CD4-positive, alpha-beta T cell treated with Interleukin-15 for 4 hours (primary cell): ENCODE measurements at places on chromosomes 1 and 21.

GRCh38 chr1:54973205-54973921 lies 7.1 kb upstream of the TMEM61 start:
- DNase-seq = no peak

- no peak for DNase-seq
Observed at GRCh38 chr21:35611708-35612132, 448.6 kb downstream of the SETD4 start.

DNA sequence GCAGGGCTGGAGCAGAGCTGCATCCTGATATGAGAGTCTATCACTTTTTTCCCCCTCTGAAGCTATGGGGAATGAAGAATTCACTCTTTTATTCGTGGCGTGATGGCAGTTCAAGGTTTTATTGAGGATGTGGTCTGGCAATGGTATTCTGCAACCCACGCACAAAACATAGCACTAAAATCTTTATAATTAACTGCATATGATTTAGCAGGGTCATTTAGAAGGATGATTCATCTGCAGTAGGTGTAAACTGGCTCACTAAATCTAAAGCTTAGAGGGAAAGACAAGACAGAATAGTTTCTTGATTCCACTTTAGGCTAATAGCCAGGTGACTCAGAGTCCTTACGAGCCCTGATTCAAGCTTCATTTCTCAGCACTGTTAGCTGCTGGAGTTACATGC lies 25.0 kb upstream of the CHRM3 start:
- DNase-seq = no peak

- no peak for DNase-seq
Observed at GRCh38 chr1:228830185-228830953, 95.1 kb downstream of the RHOU start.

- DNase-seq = no peak
Observed at GRCh38 chr1:197307551-197307950, 39.5 kb downstream of the CRB1 start.

DNA sequence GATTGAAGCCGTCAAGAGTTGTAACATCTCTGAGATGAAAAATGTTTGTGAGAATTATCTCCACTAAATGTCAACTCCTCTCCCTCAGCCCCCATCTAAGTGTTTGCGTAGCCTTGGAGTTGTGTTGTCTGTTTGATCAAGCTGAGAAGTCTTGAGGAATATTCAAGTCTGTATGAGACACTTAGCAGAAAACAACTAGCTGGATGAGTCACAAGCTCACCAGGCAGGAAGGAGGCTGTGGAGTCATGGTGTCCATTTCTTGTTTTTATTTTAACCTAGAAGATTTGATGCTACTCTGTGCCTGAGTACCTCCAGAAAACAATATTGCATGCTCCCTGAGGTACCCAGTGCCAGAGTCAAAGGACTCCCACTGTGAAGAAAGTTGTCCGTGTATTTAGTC lies 211.6 kb upstream of the PLXNA2 start:
- no peak for DNase-seq

- DNase-seq = peak; percentile 61
Observed at GRCh38 chr1:89633248-89633799, 404 bp downstream of the LRRC8C start.

DNA sequence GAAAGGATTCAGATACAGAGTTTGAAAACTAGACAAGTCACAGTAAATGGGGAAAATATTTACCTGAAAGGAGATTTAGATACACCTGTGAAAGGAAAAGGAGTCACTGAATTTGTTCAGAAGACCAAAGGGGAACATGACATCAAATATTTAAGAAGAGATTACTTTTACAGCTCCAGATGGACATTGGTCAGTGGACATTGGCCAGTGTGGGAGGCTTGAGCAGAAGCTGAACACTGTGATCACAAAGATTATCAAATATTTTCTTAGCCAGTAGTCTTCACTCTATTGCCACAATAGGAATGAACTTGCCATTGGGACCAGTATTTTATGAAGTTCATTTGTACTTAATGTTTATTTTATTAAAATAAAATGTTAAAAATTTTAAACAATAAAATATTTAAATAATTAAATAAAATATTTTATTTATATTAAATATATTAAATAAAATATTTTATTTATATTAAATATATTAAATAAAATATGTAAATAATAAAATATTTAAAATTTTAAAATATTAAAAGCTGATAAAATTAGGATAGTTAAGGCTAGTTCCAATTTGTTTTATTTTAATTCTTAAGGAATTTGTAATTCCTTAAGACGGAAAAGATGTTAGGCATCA lies 94.3 kb downstream of the CCDC30 start:
- DNase-seq = no peak

DNA sequence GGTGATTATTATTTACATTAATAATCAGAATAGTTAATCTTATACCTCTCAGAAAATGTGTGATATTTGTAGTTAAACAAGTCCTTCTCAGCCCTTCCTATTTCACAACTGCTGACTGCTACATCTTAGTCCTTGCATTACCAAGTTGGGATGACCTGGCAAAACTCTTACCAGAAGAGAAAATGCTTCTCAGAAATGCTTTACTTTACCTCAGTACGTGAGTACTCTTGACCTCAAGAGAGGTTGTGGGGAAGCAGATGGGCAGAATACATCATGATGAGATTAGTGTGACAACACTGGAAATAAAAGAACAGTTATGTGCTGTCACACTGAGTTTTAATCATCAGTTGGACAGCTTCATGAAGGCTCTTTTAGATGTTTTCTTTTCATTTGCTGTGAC lies 16.2 kb downstream of the CFAP126 start:
- no peak for DNase-seq

DNA sequence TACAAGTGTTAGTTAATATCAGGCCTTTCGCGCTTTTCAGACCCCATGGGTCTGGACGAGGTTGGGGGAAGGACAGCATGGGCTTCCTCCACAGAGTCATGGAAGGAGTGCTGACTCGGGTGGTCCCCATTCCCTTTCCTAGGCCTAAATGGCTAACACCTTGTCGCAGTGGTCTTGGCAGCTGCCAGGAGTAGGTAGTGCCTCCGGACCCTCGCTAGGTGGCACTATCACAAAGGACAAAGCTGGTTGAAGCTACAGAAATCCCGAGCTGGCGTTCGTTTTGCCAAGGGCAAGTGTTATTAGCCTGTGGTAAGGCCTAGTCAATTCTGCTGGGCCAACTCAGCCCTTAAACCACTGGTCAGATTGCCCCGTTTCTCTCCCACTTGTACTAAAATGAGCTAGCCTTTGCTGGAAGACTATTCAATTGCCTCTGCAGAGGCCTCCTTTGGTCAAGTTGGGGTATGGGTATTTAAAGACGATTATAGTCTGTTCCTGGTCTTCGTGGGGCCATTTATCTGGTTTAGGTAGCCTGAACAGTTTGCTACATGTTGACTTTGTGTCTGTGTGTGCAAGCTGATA lies 1.1 kb upstream of the UBE2Q1 start:
- DNase-seq = peak; percentile 86

DNA sequence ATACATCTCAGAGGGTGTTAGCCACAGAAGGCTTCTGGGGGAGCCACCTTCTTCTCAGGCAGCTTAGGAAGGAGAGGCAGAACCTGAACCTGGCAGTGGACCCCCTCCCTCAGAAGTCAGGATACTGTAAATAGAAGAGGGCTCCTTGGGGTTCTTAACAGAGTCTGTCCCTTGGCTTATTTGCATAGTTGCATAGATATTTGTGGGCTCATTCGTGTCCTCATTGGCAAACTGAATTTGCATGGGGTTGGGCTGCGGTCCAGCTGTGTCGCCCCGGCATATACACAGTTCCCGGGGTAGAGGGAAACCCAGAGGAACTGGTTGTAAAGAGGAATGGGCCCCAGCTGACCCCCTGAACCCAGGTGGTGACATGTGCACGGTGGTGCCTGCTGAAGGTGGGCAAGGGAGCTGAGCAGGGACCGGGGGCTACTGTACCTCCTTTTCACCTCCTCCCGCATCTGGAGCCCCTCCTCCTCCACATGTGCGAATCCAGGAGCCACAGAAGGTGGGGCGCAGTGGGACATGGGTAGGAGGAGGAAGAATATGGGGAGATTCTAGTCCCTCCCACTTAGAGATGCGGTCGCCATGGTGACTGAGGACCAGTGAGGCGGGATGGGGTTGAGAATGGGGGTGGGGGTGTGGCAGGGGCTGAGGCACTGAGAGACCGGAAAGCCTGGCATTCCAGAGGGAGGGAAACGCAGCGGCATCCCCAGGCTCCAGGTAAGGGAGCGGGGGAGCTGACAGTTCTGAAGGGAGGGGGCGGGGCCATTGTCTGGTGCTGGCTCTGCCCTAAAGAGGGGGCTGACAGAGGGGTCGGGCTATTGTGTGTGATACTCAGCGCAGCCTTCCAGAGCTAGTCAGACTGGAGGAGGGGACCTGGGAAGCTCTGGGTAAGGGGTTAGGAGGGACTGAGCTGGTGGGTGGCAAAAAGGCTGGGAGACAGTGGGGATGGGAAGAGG lies 3.7 kb upstream of the SEMA4A start:
- no peak for DNase-seq

- peak; percentile 35 for DNase-seq
Observed at GRCh38 chr1:234605983-234606783, 3.8 kb downstream of the IRF2BP2 start.

DNA sequence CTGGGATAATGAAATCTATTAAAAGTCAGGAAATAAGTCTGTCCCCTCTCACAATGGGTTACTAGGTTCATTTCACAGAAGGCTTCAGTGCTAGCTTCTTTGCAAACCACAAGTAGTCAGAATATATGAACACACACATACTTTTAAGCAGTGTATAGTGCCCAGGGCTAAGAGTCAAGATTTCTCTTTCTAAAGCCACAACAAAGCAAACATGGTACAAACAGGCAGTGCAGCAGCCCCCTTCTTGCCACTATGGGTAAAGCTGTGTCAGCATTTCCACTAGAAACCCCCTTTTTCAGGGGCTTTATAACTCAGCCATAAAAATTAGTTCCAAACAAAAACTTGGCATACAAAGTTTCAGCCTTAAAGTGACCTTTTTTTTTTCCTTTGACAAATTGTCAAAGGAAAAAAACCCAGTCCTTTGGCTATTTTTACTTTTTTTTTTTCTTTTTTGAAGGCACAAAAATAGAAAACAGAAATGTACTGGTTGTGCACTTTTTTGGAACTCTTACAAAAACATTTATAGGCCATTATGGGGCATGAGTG lies 315.4 kb downstream of the LMO4 start:
- DNase-seq = no peak

- no peak for DNase-seq
Observed at GRCh38 chr1:237998581-237998980, 107.9 kb upstream of the ZP4 start.

DNA sequence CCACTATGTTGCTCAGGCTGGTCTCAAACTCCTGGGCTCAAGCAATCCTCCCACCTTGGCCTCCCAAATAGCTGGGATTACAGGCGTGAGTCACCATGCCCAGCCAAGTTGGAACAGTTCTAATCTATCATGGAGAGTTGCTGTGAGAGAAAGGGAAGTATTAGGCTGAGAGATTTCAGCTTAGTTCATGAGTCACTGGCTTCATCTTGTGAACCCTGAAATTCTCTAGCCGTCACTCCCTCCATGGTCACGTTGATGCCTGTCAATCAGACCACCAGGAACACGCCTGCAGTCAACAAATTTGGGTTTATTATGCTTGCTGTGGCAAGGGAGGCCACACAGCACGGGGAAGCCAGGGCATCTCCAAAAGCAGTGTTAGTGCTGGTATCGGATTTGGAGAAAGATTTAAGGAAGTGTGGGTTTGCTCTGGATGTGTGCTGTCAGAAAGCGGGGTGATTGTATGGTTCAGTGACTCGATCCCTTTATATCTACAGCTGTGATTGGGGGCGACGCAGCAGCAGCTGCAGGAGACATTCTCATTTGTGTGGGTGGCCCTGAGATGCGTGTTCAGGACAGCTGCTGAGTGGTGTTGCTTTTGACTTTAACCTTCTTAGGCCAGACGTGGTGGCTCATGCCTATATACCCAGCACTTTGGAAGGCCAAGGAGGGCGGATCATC lies 18.7 kb downstream of the UQCRHL start:
- DNase-seq = no peak
